ENCODE measurements at places on chromosomes 7 and 10.
A peak's percentile ranks its signal among the peaks of the same experiment; 100 is the strongest.

- no peak for DNase-seq
Measured at GRCh38 chr7:30995536-30995935, 31.8 kb downstream of the GHRHR start.

DNA sequence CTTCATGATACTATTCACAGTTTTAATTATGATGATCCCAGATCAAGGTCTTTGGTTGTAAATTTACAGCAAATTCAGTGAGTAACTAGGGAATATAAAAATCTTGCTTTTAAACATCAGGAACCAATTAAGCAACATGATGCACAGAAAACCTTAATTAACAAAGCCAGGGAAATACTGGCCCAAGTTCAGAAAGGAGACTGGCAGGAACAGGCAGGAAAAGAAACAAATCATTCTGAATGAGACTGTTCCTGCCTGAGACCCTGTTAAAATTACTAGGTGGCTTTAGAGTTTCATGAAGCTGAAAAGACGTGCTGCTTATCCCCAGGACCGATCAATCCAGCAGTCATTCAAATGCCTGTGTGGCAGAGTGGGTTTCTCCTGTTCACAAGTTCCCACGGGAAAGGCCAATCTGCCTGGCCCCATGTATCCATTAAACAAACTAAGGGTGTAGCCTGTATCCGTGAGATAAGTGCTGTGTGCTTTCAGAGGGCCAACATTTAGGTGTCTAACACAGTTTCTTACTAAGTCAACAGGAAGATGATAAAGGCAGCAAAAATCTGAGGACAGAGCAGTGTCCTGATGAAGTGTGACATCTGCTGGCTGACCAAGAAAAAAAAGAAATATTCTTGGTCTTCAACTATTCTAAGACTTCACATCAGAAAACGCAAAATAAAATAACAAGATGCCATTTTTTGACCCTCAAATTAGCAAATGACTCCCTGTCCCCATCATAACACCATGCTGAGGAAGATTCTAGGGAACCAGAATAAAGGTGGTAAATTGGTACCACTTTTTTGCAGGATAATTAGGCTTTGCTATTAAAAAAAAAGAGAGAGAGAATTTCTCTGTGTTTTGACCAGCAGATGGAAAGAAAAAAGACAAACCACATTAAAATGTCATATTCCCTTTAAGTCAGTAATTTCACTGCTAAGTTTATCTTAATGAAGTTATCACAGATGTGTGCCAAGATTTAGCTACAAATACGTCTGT, 34.2 kb downstream of the PUS7 start:
- no peak for DNase-seq

DNA sequence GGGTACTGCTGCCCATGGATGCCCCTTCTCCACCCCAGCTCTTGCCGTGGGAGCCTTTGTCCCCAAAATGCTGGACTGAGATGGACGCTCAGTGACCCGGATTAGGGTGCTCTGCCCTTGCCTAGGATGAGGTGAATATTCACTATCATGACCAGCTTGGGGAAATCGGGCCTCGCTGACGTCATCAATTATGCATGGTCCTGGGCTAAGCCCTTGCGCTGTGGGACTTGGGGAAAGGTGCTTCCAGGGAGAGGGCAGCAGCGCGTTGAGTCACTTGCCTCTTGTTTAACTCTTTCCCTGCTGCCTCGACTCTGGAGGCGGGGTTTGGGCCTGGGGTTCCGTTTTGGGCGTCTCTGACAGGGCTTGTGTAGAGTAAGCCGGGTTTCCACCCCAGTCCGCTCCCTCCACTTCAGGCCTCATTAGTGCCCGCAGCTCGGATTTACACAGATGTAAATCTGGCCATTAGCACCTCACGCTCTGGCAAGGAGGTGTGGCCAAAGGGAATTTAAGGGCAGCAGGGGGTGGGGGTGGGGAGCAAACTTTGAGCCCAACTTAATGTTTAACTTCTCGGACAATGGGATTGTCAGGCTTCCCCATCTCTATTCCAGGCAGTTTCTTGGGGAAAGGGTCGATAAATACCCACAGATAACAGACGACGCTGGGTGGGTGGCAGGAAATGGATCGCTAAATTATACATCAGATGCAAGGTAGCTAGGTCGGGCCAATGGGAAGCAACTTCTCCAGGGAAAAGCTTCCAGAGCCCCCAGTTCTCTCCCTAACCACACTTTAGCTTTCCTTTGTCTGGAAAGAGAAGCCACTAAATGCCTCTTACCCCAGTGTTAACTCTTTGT, 51.3 kb upstream of the TCF7L2 start:
- DNase-seq, result no peak

DNA sequence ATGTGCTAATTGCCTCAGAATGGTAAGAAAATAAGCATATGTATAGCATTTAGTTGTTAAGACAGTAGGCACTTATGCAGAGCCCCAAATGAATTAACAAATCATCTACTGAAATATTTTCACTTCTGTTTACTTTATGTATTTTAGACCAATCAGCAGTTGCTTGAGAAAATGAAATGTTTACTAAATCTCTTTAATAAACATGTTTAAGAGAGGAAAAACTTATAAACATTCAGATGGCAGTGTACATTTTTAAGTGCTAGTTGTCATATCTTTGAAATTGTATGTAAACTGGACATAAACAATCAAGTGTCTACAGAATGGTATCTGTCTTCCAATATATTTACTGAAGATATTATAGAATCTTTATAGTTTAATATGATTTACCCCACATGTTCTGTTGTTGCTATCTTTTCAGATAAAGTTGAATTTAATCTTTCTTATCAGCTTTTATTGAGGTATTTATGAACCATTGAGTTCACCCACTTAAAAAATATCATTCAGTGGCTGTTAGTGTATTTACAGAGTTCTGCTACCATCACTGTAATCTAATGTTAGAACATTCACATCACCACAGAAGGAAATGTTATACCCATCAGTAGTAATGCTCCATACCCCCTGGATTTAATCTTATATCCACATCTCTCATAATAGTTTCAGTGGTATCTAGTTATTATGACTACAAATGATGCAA, 264.3 kb downstream of the ADK start:
- no peak for DNase-seq

GRCh38 chr7:99953649-99954048, 22.2 kb downstream of the AZGP1 start:
- DNase-seq, result peak; percentile 34

DNA sequence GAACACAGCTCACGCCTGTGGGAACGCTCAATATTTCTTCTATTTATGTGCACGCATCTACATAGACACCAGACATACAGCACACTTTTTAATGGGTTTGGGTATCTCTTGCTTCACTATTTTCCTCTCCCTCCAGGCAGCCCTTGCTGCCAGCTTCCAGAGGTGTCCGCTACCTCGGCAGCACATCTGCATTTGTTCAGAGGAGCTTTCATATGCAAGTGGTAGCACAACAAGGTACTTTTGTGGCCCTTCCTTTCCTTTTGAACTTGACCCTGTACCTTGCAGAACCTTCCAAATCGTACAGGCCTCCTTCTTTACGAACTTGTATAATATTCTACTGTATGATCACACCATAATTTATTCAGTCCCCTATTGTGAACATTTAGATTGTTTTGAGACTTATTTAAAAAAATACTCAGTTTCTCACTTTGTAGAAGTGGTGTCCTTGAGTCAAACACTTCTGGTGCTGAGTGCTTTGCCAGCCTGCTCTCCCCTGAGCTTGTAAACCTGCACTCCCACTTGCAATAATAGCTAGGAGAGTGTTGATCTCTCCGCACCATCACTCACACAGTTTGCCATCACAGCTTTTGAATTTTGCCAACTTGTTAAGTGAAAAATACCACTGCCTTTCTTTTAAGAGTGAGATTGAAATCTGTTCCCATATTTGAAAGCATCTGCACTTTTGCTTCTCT, 106.0 kb upstream of the ZNF32 start:
- no peak for DNase-seq

- DNase-seq, result no peak
Measured at GRCh38 chr10:118732245-118733165, 22.3 kb downstream of the CACUL1 start.

- no peak for DNase-seq
Measured at GRCh38 chr10:59047180-59047579, 129.3 kb upstream of the PHYHIPL start.

- DNase-seq, result no peak
Measured at GRCh38 chr7:64098-64915, 128.1 kb upstream of the FAM20C start.

DNA sequence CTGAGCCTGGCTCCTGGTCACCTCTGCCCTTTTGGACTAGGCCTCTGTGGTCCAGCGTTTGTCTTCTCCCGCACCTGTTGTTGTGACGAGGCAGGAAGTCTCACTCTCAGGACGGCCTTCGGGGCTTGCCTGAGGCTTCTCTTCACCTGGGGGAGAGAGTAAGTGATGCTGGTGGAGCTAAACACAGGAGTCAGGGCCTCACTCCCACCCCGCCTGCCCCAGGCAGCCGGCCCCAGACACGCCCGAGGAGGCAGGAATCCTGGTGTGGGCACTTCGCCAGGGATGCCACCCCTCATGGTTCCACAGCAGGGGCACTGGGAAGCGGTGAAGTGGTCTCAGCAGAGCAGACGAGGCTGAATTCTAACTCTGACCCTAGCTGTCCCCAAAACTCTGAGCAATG, 42.4 kb downstream of the IL2RA start:
- DNase-seq, result no peak

DNA sequence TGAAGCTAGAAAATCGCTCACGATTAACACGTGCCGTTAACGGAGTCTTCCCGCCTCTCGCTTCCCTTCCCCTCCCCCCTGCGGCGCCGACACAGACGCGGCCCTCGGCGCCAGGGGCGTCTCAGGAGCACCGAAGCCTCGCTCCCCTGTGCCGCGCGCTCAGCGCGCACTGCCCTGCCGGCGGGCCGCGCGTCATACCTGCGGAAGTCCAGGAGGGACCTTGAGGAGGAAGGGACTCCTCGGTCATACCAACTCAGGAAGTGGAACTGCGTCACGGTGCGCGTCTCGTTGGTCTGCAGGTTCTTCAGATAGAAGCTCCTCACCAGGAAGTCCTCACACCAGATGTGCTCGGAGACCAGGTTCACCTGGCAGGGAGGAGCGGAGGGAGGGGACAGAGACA, 239.6 kb downstream of the DNAJB6 start:
- peak; percentile 67 for DNase-seq

DNA sequence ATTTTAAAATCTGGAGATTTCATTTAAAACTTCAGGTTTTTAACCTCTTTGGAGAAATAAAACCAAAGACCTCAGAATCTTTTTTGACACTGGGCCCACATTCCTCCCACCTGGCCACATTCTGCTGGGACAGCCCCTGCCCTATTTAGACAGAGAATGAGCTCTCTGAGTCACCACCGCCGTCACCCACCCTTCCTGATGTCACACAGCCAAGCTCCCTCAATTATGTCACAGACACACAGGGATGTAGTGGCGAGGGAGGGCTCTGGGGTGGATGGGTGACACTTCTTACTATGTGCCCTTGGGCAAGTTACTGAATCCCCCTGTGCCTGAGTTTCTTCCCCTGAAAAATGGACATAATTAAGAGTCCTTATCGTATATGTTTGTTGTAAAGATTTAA, 162.6 kb downstream of the RAB11FIP2 start:
- peak; percentile 9 for DNase-seq

GRCh38 chr7:24233386-24233785, 50.6 kb upstream of the NPY start:
- no peak for DNase-seq

DNA sequence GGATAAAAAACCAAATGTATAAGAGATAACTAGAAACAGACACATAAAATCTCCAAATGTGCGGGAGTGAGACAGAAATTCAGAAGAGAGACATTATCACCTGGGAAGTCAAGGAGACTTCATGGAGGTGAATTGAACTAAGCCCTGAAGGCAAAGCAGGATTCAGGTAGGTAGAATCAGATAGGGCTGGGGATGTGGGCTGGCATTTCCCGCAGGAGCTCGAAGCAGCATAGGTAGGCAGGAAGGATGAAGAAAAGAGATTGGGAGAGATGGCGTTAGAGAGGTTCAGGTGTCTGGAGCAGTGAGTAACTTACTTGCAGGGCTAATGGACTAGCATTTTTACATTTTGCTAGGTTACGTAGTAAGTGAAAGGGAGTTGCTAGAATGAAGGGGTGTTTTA, 58.2 kb upstream of the NRP1 start:
- no peak for DNase-seq

GRCh38 chr10:16195178-16195769, 241.5 kb upstream of the PTER start:
- DNase-seq, result no peak

GRCh38 chr10:62402508-62402907, 28.3 kb downstream of the ZNF365 start:
- no peak for DNase-seq

- no peak for DNase-seq
Measured at GRCh38 chr10:24814568-24815313, 91.1 kb upstream of the ARHGAP21 start.

DNA sequence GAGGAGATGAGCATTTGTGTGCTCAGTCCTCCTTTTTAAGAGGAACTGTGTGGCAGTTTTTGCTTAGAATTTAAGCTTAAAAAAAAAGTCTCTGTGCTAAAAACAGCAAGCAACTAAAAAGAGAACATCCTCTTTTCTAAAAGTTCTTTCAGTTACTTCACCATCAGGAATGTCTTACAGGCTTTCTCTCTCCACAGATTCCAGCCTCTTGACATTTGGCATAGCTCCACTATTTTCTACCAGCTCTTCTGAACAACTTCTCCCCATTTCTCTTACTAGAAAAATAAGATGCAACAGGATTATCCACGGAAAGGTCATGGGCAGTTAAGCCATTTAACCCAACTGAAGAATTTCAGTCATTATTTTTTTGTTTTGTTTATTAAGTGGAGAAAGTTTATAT, 13.2 kb downstream of the PCLO start:
- no peak for DNase-seq

- no peak for DNase-seq
Measured at GRCh38 chr7:37315772-37316715, 132.6 kb downstream of the ELMO1 start.

- DNase-seq, result no peak
Measured at GRCh38 chr7:1777122-1777521, 107.0 kb downstream of the ELFN1 start.

DNA sequence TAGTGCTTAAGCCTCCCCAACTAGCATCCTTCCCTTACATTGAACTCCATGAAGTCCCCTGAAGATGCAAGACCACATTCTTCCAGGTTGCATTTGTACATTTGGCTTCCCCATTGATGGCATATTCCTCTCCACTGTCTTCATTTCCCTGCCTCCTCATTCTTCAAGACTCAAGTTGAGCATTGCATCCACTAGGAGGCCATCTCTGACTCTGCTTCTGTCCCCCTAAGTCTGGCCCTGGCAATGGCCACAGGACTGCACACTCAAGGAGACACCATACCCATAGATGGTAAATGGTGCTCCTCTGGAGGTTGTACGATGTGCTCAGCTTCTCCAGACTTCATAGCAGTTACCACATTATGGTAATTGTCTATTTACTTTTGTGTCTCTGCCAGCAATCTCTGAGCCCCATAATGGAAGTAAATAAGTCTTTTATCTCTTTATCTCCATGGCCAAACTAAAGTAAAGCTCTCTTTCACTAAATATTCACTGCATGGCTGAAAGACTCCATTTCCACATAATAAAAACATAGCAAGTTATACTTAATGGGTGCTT, 112.6 kb downstream of the PTPRZ1 start:
- no peak for DNase-seq

DNA sequence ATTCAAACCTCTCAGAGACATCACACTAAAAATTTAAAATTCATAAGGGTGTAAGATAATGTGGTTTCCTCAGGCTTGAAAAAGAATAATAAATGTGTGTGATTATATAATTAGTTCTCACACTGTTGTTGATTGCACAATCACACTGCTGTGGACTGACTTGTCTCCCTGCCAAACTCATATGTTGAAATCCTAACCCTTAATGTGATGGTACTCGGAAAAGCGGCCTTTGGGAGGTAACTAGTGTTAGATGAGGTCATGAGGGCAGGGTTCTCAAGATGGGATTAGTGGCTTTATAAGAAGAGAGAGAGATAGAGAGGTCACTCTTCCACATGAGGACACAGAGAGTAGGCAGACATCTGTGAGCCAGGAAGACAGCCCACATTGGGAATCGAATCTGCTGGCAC, 128.5 kb upstream of the COL1A2 start:
- DNase-seq, result no peak
